ENCODE measurements at places on chromosomes 7 and 10.

DNA sequence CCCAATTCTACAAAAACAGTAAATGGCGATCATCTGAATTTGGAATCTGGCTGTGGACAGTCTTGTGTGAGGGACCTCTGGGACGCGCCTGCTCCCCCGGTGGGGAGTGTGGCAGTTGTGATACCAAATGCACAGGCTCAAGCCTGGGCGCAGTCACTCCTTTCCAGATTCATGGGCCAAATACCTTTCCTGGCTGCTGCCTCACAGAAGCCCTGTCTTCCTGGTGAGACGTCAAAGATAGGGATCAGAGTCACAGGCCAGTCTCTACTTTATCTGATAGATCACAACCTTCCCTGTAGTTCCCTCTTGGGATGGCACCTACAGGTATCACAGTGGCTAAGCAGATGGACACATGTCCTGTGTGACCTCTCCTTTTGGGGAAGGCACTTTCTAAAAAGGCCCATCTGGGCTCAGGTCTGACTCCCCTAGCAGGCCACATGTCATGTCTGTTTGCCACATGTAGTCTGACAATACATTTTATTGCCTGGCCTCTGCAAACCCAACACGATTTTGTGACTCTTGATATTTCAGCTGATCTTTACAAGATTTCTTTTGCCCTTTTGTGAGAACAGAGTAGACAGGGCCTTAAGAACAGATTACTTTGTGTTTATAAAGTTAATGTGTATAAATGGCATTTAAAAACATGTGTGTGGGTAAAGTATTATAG is 150.1 kb downstream of the SNX10 start:
- no peak for DNase-seq

DNA sequence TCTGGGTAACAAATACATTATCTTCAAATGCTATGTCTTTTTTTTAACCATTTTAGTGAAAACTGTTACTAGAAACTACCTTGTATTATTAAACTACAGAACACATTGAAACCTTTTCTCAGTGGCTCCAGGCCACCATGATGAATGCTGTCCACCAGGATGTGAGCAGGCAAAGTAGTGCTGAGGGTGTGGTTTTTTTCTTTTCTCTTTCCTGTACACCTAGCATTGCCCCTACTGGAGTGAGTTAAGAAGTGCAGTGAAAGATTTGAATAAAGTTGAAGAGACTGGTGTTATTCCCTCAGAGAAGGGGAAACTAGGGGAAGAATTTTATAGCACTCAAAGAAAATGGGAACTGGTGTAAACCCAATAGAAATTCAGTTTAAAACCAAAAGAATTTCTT is 120.0 kb upstream of the SAMD8 start:
- no peak for DNase-seq

- no peak for DNase-seq
These were observed 331.4 kb downstream of the CCSER2 start for GRCh38 chr10:84659497-84660439.

GRCh38 chr10:25978771-25979170 is 44.7 kb downstream of the MYO3A start:
- DNase-seq: no peak

GRCh38 chr10:49241385-49241784 is 53.2 kb upstream of the TMEM273 start:
- no peak for DNase-seq

GRCh38 chr7:47477191-47478016 is 104.5 kb downstream of the TNS3 start:
- DNase-seq: no peak

DNA sequence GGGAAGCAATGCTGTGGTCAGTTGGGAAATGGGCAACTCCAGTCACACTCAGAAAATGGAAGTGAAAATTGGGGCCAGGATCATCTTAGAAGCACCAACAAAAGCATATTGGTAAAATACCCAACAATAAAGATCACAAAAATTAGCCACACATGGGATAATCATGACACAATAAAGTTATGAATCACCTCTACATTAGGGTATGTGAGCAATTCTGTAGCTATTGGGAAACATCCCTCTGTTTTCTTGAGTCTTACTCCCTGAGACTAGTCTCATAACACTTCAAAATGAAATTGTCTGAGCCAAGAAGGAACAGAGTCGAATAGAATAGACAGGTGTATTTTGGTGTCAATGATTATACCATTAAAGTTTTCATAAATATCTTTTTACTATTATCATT is 178.3 kb downstream of the DYNC1I1 start:
- DNase-seq: no peak

- no peak for DNase-seq
These were observed 74.9 kb downstream of the EGFR start for GRCh38 chr7:55093674-55094073.

GRCh38 chr7:152909683-152910544 is 150.4 kb downstream of the ACTR3B start:
- no peak for DNase-seq

DNA sequence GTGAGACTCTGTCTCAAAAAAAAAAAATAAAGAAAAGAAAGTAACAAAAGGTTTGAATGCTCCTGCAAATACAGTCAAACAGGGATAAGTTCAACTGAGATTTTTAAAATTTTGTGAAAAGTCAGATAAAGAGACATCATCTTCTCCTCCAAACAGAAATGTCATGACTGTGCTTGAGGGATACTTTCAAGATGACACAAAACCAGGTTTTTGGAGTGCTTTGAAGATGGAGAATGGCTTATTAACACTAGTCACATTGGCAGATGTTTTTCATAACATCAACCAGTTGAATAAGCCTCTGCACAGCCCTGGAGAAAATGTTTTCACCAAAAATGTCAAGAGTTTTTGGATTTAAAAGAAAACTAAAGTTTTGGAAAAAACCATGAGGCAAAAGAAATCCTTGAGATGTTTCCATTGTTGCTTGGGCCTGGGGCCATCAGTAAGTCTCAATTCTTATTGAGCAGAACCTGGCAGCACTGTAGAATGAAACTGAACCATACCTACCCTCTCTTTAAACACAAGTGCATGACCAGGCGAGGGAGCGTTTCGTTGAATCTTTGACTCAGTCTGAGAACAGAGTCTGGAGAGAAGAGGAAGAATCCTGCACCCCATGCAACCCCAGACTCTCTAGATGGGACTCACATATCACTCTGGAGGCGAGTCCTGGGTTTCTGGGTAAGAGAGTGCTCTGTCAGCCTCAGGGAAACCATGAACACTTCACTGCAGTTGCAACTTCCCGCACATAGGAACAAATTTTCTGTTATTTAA is 37.4 kb upstream of the PRKCQ start:
- DNase-seq: no peak

DNA sequence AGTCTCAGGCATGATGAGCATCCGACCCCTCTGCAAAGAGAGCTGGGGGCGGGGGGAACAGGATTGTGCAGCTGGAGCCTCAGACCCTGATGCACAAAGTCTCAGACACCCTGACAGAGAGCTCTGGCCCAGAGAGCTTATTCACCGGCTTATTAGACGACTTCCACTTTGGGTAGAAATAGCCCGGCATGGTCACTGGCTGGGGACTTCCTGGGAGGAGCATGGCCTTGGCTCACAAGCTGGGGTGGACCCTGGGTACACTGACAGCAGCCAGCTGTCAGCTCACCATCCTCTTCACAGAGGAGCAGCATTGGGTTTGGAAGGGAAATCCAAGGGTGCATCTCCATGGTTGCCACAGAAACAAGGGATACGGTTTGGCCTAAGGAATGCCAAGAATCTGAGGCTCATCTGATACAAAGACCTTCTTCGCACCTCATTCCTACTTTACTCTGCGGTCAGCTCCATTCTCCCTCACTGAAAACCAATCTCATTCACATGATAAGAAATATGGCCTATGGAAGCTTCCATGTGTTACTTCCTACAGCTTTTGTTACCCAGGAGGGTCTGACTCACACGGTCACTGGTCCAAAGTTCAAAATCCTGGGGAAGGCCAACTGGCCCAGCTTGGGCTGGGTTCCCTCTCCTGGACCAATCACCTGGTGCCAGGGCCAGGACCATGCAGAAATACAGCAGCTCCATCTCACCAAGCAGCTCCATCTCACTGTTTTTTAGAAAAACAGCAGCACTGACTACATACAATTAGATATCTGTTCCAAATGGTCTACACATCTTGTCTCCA is 25.1 kb downstream of the ZNF467 start:
- DNase-seq: no peak

DNA sequence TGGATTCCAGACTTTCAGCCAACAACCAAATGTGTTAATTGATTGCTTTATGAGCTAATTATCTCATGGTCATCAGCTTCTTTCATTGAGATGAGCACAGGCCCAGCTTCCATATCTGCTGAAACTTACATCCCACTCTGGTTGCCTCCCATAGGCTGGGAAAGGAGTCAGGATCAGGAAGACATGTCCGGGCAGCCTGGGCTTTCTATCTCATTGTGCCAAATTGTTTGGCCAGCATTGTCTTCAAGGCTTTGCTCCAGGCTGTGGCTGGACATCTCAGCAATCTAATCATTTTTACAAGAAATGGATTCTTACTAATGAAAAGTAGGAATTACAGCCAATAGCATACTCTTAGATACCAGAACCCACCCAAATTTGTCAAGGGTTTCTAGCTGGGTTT is 295.2 kb downstream of the CXCL12 start:
- DNase-seq: no peak

DNA sequence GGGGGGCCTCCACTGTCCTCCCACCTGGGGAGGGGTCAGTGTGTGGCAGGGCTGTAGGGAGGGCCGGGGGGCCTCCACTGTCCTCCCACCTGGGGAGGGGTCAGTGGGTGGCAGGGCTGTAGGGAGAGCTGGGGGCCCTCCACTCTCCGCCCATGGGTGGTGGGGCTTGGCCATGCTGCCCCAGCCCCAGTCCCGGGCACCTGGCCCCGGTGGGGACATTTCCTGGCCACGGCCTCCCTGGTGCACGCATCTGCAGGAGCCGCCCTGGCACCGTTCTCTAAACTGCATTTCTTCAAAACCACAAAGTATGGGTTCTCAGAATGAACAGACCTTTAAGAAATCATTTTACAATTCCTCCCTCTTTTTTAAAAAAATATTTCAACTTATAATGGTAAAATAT is 89.3 kb upstream of the PDGFA start:
- no peak for DNase-seq

DNA sequence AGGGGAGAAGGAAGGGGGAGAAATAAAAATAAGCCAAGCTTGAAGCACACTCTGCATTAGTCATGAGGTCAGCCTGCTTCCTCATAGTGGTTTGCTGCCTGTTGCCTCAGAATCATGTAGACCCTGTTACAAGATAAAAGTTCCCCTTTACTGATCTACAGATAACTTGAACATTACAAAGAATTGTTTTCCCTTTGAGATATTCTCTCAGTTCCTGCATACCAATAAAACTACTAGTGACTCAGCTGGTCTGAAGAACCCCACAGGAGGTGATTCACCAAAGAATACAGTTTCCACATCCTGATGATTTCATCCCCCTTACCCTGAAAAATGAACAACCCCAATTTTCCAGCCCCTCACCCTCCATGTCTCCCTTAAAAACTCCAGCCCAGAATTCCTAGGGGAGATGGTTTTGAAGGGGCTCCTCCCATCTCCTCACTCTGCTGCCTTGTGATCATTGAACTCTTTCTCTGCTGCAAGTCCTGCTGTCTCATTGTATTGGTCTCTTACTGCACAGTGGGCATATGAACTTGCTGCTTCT is 31.5 kb upstream of the NRP1 start:
- DNase-seq: peak; percentile 24

DNA sequence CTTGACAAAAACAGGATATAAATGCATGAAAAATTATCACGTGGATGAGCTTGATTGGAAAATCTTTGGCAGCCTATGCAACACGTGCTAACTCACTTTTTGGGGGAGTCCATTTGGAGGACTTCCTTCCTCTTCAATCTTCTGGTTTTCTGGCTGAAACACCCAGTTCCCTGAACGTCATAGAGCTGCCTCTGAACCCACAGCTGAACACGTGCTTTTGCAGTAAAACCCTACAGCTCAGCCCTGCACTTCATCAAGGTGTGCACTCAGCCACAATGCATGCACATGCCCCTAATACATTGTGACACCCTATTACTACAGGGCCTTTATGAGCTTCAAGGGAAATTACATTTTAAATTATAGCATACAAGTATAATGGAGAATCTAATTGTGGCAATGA is 808.7 kb upstream of the AUTS2 start:
- DNase-seq: no peak

DNA sequence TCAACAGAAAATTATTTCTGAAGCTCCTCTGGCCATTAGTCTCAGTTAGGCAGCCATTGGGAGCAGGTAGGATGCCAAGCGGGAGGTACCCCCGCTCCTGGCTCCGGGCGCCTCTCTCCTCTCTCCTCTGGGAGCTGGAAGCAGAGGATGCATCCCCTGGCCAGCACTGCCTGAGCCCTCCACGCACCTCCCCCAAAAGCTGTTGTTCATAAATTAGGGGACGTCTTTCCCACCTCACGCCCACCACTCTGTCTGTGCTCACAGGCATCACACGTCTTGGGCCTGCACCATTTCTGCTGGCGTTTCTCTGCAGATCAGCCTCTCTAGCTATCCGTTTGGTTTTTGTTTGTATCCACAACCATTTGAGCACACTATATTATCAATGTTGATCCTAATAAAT is 609.0 kb upstream of the FOXK1 start:
- no peak for DNase-seq

DNA sequence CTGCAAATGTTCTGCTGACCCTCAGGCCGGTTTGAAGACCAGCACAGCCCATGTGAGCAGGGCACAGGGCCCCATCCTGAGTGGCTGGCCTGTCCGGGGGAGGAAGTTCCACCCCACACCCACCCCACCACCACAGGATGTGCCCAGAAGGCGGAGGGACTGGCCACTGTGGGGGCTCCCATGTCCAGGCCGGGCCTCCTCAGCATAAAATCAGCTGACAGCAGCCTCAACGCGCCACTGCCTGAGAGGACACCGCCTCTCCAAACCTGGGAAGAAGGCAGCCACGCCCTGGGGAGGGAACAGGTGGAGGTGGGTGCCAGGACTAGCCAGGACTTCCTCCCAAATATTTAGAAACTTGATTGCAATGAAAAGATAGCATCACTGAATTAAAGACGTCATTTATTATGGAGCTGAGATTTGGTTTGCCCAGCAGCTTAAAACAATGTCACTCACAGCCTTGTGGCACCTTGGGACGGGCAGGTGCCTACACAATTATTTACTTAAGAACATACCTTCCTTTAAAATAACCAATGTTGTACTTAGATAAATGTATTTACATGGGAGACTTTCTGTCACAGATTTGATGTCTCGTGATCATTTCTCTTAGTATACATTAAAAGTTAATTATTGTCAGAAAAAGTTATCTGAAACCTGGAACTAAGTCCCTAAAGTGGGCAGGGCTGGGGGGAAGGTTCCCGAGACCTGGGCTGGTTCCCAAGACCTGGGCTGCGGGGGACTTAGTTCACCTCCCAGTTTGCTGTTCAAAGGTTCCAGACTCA is 27.3 kb upstream of the FAM20C start:
- no peak for DNase-seq
